Posterior cingulate gyrus (tissue), 11 donors: ENCODE measurements at places on chromosomes 6 and 20.
A peak's percentile ranks its signal among the peaks of the same experiment; 100 is the strongest.

- DNase-seq: no peak
Measured at GRCh38 chr6:47804821-47805220, 23.0 kb downstream of the OPN5 start.

DNA sequence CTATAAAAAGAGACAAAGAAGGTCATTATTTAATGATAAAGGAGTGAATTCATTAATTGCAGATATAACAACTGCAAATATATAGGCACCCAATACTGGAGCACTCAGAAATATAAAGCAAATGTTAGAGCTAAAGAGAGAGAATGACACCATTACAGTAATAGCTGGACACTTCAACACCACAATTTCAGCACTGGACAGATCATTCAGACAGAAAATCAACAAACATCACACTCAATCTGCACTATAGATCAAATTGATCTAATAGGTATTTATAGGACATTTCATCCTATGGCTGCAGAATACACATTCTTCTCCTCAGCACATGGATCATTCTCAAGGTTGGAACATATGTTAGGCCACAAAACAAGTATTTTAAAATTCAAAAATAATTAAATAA, 72.7 kb downstream of the MAP7 start:
- DNase-seq: no peak

DNA sequence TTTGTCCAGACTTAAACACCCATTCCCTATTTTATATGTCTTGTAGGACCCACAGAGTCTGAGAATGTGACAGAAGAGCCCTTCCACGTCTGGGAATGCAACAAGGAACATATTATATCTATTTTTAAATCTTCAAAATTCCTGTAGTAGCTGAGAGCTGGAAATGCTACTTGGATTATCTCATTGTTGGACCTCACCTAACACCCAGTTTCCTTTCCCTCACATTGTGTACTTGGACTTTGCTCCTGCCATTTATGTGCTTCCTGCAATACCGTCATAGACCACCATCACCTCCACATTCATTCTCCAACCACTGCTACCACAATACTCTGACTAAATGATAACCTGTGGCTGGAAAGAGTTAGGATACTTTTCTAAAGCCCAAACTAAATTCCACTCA, 335.4 kb downstream of the COL12A1 start:
- no peak for DNase-seq

DNA sequence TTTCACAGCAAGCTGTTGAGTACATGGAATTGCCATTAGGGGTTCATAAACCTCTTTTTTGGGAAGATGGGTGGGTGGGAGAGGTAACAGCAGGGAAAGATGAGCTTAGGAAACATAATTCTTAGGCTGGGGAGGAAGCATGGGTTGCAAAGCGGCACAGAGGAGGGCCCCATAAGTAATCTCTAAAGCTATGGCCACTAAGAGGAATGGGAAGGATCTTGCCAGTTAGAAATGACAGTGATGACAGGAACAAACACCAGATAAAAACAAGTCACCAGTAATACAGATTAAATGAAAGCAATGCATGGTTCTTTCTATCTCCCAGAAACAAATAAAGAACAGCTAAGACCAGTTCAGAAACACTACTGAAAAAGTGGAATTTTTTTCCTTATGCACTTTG, 31.0 kb upstream of the PRELID3B start:
- DNase-seq: no peak

DNA sequence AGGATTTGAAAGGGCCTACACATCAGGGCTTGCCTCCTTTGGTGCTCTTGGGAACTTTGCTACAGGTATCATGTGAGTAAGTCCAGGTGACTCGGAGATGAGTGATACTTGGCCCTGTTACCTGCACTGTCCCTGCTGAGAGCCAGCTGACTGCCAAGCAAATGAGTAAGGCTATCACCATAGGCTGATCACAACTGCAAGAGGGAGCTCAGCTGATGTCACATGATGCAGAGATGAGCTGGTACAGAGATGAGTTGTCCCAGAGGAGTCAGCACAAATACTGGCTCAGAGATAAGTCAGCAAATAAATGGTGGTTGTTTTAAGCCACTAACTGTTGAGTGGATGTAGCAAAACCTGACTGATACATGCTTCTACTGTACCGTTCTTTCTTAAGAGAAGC, 41.4 kb downstream of the LAMP5 start:
- DNase-seq: no peak

GRCh38 chr6:46175976-46176375, 5.2 kb upstream of the ENPP5 start:
- DNase-seq: no peak

DNA sequence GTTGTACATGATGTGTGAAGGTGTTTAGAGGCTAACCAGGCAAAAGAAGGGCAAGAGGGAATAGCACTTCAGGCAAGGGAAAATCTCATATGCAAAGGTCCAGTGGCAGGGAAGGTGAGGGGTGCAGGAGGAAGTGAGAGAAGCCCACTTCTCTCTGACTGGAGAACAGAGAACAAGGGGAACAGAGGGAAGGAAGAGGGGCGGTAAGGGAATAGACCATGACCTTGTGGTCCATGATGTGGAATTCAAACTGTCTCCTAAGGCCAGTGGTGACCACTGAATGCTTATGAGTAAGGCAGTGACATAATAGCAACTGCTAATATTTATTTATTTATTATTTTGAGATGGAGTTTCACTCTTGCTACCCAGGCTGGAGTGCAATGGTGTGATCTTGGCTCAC, 20.6 kb upstream of the SLC9A8 start:
- DNase-seq: no peak

- DNase-seq: no peak
Measured at GRCh38 chr6:21666201-21666691, 72.7 kb downstream of the SOX4 start.

DNA sequence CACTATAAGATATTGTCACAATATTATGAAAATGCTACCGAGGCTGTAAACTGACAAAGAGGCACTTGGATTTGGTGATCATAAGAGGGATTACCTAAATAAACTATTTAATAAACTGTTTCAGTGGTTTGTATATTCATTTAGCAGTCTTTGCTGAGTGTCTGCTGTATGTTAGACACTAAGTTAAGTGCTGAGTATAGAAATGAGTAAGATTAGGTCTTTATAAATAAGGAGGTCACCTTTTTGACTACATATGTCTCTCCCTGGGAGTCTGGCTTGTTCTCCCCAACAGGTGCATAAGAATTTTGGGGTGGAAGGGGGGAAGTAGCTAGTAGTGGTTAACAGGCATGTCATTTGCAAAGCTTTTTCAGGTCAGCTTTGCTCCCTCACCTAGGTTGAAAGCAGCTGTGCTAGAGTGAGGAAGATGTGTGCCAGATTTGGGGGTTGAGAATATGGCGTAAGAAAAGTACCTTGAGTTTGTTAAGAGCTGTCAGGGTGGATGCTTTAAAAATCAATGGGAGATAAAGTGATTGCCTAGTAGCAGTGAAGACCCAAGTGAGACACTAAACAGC, 246.3 kb downstream of the ZFAND3 start:
- no peak for DNase-seq

DNA sequence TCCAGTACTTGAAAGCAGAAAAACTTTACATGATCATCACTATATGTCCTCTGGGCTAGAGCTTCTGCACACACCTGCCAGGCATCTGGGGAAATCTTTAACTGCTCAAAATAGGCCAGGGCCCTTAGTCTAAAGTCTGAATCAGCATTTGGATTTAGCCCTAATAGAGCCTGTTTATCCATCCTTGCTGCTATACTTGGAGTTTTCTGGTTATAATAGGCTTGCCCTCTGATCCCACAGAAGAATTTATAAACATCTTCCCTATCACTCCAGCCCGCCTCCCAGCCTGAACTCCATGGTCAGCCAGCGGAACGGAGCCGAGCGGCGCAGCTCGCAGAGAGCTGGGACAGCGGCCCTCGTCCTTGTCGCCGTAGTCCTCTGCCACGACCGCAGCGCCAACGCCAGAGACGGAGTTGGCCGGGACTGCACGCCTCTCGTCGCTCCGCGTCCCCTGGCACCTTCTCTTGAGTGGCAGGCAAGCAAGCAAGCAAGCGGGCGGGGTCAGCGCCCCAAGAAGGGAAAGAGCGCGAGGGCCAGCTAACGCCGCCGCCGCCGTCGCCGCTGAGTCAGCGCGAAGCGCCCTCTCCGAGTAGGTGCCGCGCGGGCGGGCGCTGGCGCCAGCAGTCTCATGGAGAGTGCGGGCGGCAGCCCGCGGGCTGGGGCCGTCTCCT, 25.4 kb upstream of the ASIP start:
- peak; percentile 56 for DNase-seq

GRCh38 chr6:166268431-166268830, 39.8 kb downstream of the PRR18 start:
- no peak for DNase-seq

DNA sequence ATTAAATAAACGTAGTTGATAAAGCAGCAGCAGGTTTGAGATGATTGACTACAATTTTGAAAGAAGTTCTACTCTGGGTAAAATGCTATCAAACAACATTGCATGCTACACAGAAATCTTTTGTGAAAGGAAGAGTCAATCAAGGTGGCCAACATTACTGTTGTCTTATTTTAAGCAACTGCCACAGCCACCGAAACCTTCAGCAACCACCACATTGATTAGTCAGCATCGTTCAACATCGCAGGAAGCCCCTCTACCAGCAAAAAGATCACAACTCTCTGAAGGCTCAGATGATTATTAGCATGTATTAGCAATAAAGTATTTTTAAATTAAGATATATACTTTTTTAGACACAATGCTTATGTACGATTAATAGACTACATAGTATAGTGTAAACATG, 14.0 kb downstream of the PGBD1 start:
- no peak for DNase-seq

- DNase-seq: no peak
Measured at GRCh38 chr20:12404941-12405340, 487.2 kb downstream of the BTBD3 start.

DNA sequence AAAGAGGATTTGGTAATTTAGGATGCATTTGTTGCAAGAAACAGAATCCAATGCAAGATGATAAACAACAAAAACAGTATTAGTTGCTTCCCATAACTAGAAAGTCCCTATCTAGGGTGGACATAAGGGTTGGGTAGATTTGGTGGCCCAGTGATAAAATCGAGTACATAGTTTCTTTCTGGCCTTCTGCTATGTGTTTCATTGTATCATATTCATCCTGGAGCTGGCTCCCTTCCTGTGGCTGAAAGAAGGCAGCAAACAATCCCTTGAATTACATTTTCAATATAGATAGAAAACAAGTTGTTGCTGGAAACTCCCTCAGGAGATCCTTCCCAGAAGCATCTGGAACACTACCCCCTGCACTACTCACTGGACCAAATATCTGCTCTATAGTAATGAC, 135.1 kb downstream of the ID4 start:
- DNase-seq: no peak

DNA sequence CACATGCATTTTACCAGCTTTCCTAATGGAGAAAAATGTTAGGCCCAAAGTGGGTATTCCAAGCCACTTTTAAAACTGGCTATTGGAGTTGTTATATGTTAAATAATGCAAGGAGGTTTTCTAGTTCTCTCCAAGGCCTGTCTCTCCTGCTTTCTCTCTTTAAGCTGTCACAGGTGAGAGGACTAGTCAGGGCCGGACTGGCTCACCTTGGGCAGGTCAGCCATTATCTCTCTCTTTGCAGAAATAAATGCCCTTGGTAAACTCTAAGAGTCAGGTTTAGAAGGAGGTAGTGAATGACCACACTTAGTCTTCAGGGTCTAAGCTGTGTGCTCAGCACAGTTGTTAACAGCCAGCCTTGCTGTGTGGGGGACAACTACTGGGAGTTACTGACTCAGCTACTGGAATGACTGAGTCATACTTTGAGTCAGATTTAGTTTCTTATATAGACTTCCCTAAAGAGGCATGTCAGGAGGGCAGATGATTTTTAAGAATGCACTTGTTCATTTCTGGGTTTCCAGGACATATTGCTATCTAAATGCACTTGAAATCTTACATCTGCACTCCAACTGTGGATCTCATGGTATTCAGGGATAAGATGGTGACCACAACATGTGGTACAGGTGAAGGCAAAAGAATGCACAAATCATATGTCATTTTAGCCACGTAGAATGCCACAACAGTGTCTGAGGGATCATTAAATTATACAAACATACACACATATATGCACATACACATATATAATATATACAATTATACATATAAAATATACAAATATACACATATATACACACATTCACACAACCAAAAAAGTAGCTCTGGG, 719.4 kb downstream of the EPM2A start:
- no peak for DNase-seq

GRCh38 chr6:5723841-5724691, 282.7 kb downstream of the NRN1 start:
- DNase-seq: no peak

DNA sequence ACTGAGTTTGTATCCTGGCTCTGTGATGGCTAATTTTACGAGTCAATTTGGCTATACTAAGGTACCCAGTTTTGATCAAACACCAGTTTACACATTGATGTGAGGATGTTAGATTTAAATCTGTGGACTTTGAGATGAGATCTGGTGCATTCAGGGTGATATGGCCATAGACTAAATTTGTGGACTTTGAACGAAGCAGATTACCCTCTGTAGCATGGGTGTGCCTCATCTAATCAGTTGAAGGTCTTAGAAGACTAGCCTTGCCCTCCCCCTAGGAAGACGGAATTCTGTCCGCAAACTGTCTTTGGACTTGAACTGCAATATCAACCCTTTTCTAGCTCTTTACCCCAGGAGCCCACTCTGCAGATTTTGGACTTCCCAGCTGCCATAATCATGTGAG, 547.8 kb upstream of the CITED2 start:
- no peak for DNase-seq

DNA sequence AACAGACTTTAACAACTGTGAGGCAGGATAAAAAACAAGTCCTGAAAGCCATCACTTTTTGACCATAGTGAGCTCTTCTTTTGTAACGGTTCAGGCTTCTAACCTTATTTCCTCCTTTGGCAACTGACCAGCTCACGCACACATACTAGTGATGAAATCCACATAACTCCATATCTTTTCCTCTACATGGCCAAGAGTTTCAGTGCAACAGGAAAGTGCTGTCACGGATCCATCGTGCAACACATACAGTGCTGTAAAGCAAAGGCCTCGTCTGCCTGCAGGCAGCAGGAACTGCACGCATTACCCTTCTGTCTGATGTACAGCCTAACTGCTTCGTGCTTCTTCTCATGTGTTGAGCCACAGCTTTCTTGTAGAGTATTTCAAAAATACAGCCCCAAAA, 108.5 kb downstream of the EPM2A start:
- DNase-seq: no peak

- no peak for DNase-seq
Measured at GRCh38 chr6:119158057-119158848, 79.8 kb upstream of the FAM184A start.

- peak; percentile 38 for DNase-seq
Measured at GRCh38 chr6:89311853-89312531, 3.1 kb downstream of the GABRR2 start.

GRCh38 chr6:83047065-83047754, 18.4 kb downstream of the UBE3D start:
- no peak for DNase-seq
